ENCODE measurements at places on chromosomes 4 and X.

- no peak for DNase-seq
These were observed 1170.8 kb upstream of the PCDH7 start for GRCh38 chr4:29549342-29549741.

- no peak for DNase-seq
These were observed 47.8 kb upstream of the DDX53 start for GRCh38 chrX:22952010-22952409.

DNA sequence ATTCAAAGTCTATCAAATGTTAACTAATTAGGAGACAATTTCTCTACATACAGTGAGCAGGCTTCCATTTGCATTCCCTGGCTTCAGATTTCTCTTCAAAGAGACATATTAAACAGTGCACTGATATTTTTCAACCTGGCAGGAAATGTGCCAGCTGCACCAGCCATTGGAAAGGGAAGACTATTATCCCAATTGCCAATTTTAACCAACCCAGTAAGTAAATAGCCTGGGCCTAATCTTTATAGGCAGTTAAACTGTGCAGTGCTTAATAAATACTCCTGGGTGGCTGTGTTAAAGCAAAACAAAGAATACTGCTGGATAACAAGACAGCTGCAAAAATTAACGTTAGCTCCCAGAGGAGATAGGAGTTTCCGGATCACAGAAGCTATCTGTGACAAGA is 111.9 kb upstream of the GALNT7 start:
- no peak for DNase-seq

DNA sequence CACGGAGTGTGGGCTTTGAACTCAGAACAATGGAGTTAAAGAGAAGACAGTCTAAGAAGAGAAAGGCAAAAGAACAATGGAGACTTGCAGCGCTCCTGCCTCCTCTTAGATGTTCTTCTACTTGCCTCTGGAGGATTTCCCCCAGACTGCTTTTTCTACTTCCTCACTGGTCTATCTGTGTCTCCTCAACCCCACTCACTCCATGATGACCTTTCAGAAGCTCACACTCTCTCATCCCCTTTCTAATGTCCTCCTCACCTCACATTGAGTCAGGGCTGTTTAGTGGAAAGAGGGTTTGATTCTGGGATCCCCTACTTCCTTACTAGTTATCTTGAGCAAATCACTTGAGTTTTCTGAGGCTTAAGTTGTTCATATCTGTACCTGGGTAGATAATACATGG is 12.2 kb upstream of the HERC6 start:
- DNase-seq: no peak

- DNase-seq: no peak
These were observed 24.4 kb downstream of the CLCN3 start for GRCh38 chr4:169644802-169645201.

- no peak for DNase-seq
These were observed 18.1 kb downstream of the RNF4 start for GRCh38 chr4:2486981-2487380.

GRCh38 chr4:27239641-27240040 is 379.0 kb downstream of the STIM2 start:
- no peak for DNase-seq

DNA sequence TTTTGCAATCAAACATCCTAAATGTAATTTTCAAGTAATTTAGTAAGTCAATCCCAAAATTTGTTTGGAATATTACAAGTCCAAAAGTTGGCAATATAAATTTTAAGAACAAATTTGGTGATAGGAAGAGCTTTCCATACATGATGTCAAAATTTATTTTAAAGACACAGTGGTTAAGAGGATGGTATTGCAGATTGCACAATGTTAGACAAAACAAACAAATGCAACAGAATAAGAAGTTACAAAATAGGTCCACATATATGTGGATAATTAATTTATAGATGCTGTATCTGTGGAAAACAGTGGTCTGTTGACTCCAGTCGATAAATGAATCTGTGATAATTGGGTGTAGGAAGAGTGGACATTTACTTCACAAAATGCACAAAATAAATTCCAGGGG is 358.5 kb downstream of the PCDH7 start:
- DNase-seq: no peak

DNA sequence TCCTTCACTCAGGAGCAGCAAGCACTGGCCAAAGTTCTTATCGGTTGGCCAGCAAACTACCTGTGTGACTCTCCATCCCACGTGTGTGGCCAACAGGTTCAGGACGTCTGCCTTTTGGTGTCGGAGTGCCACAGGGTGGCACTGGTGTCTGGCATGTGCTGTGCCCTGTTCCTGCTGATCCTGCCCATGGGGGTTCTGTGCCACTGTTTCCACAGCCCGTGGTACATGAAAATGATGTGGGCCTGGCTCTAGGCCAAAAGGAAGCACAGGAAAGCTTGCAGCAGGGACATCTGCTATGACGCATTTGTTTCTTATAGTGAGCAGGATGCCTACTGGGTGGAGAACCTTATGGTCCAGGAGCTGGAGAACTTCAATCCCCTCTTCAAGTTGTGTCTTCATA is 4.6 kb upstream of the TLR2 start:
- no peak for DNase-seq

GRCh38 chr4:175394208-175394607 is 417.9 kb downstream of the GPM6A start:
- no peak for DNase-seq

GRCh38 chr4:99886146-99886545 is 8.1 kb downstream of the LAMTOR3 start:
- DNase-seq: no peak

DNA sequence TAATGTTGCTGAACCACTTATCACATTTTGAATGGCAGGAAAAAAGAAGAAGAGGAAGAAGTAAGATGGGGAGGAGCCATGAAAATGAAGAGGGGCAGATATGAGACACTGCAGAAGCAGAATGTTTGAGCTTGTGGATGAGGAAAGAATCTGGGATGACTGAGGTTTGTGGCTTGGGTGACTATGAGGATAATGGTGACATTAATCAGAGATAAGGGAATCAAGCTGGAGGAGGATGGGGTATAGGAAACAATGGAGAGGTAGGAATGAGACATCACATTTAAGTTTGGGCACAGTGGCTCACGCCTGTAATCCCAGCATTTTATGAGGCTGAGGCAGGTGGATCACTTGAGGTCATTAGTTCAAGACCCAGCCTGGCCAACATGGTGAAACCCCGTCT is 19.1 kb upstream of the PHF8 start:
- no peak for DNase-seq

DNA sequence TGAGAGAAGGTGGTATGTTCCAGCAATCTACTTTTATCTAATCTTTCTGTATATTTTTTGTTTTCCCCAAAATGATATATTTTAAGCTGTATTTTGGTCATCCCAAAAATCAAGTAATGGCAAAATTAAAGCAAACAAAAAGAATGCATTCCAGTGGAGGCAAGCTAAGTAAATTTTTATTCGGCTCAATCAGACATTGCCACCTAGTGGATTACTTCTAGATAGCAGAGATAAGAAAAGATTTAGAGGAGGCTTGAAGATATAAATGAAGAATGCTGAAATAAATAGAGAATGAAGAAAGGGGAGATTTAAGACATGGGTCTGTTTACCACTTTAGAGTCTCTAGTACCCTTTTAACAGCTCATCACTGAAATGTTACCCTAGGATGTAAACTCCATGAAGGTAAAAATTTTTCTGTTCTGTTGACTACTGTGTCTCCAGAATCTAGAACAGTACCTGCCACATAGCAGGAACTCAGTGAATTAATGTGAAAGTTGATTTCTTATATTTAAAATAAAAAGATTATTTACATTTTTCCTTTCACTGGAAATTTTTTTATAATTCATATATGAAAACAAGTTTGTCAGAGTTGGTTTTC is 110.9 kb upstream of the ANK2 start:
- no peak for DNase-seq

GRCh38 chrX:30196322-30196721 is 19.0 kb upstream of the MAGEB2 start:
- DNase-seq: no peak

DNA sequence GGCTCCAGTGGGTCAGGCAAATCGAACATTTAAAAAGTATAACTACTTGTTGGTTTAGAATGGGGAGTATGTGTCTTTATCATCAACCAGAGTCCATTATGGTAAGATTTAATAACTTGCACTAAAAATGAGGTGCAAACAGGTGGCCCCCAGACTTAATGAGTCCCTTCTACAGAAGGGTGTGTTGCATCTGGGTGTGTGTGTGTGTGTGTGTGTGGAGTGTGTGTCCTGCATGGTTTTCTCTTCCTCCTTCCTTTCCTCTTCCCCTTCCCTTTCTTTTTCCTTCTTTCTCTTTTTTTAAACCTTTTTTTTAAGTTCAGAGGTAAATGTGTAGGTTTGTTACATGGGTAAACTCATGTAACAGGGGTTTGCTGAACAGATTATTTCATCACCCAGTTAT is 53.7 kb downstream of the GPRIN3 start:
- no peak for DNase-seq

- peak; percentile 61 for DNase-seq
These were observed 17.4 kb downstream of the ZFYVE28 start for GRCh38 chr4:2400841-2401609.

GRCh38 chrX:40095583-40096394 is 2.0 kb downstream of the BCOR start:
- DNase-seq: no peak

DNA sequence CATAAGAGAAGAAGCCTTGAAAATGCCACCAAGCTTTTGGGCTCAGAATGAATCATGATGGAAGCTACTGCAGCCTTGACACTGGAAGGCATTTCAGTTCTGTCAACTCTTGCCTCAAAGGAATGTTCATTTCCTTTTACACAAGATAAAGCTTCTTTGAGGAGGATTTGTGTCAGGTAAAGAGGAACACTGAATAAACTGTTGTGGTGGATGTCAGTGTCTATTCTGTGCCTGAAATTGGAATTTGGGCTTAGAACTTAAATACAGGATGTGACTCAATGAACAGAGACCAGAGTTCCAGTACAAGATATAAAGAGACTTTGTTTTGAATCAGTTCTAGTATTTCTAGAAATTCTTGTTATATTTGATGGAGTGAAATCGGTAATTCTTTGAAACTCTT is 313.2 kb downstream of the PACRGL start:
- DNase-seq: no peak

DNA sequence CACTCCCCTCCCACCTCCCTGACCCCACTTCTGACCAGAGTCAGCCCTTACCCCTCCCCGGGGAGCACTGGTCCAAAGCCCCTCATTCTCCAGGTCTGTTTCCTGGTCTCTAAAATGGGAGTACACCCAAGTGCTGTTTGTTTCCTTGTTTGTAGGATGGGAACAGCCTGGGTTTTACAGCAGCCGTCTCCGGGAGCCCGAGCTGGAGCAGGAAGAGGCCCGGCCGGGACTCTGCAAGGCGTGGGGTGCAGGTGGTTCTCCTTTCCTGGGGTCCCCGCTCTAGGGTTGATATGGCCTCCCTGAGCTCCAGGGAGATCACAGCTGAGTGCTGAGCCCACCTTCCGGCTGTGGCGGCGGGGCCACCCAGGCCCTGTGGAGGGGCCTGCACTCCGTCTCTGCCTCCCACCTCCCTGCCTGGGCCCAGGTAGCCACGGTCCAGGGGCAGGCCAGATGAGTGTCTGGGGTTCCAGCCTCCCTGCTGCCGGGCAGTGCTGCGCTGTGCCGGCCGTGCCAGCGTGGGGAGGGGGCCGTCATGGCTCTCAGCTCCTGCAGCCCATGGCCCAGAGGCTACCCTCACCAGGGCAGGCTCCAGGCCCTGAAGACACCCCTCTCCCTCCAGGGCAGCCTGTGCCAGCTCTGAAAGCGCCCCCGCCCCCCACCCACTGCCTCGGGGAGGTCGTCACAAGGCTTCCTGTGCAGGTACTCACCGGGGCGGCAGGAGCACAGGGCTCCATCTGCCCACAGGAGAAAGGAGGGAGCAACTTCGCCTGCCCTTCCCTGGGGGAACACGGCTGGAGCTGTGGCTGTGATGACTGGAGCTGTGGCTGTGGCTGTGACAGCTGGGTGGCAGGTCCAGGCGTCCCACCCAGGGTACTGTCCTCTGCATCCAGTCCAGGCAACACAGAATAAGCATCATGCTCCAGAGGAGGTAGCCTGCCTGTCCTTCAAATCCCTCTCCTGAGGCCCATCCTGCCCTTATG is 98.8 kb downstream of the ADRA2C start:
- no peak for DNase-seq

- no peak for DNase-seq
These were observed 404.6 kb downstream of the PRDM5 start for GRCh38 chr4:120517966-120518365.

DNA sequence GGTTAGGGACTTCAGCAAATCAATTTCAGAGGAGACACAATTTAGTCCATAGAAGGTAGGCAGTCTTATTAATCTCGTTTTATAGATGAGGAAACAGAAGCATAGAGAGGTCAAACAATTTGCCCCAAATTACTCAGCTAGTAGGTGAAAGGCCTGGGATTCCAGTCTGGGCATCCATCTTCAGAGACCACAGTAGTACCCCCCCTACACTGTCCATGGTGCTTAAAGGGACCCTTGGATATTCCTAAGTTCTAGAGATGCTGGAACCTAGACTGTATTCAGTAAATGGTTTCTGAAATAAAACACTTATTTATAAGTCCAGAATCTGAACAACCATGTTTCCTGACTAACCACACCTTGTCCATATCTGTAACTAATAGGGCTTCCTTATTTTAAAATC is 174.8 kb downstream of the CEP135 start:
- no peak for DNase-seq

DNA sequence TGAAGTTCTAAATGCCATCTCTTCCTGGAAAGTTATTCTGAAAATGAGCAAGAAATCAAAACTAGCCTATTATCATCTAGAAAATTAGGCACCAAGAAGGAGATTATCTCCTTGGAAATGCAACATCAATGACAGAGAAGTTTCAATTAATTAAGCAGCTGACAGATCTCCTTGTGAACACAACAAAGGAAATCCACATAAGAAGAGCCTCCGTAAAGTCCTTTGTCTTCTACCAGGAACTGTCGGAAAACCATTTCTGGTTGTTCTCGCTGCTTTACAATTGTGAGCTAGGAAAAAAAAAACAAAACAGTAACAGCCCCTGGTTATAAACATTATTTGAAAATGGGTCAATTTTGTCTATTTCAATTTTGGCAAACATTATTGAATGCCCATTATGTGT is 38.2 kb downstream of the METTL14 start:
- no peak for DNase-seq

DNA sequence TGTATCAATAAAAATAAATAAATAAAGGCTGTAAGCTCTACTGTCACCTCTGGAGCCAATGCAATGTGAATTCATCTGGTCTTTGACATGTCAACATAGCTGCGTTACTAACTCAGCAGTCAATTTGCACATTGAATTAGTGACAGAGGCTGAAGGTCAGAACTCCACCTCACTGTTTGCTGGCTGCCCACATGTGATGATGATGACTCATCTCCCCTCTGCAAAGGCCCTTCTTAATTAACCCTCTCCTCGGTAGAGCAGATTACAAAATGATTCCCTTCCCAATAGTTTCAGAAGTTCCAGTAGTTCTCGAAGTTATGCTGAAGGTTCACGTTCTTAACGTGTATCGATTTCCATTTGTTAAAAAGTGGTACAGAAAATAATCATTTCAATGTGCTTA is 1626.0 kb upstream of the TENM3 start:
- no peak for DNase-seq

- DNase-seq: no peak
These were observed 2334.0 kb downstream of the PCDH7 start for GRCh38 chr4:33054161-33054560.
